Adrenal gland (tissue), 19 donors: ENCODE measurements at places on chromosomes 11 and 22. TPM values are rescaled to one million over a fixed set of nuclear protein-coding genes. Genes with fewer than 3 reads are reported as not detected.

DNA sequence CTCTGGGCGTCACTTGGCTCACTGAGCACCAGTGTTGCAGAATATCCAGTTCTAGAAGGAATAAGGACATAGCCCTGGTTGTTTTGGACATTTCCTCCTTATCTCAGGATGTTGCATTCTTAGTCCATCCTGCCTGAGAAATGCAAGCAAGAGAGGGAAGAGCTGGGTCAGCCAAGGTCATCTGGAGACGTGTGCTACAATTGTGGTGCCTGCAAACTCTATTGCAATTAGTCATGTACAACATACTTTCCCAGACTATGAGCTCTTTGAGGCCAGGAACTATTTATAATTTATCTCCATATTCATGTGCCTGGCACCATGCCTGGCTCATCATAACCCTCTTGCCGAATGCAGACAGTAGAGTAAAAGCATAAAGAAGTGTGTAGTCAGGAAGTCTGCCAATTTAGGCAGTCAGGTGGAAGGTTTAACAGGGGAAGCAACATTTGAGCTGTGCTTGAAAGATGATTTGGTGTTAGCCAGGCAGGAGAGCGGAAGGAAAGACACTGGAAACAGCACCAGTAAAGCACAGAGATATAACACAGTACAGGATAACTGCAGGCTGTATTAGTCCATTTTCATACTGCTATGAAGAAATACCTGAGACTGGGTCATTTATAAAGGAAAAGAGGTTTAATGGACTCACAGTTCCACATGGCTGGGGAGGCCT is 129.4 kb upstream of the PAX6 start:
- DNase-seq, result peak; percentile 29
- H3K27me3 ChIP-seq, result no peaks in the 10 kb centered on the region
- no peaks in the 10 kb centered on the region for H3K36me3 ChIP-seq
- no peak overlapping the region for H3K27ac ChIP-seq
- no peaks in the 10 kb centered on the region for H3K4me1 ChIP-seq

GRCh38 chr11:3042496-3043314 is 14.5 kb downstream of the CARS1 start:
- H3K27ac ChIP-seq, result peak overlapping the region; percentile 30
- H3K27me3 ChIP-seq, result no peaks in the 10 kb centered on the region
- no peak overlapping the region for H3K4me3 ChIP-seq
- H3K36me3 ChIP-seq, result peaks cover 42% of the 10 kb centered on the region
- no peak for DNase-seq
- peaks cover 18% of the 10 kb centered on the region for H3K4me1 ChIP-seq

DNA sequence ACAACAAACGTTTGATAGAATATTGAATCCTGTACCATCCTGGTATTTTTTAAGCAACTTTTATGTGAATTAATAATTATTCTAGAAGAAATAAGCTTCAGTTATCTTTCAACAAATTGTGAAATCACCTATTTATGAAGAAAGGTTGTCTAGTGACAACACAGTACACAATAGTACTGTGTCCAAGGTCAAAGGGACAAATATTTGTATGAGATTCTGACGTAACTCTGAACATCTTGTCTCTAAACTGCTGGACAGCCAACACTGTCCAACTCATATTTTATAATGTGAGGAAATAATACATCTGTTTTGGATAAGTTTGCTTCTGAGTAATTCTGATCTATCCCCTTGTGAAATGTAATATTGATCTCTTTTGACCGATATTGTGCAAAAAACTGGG is 18.9 kb downstream of the CASP5 start:
- no peak for DNase-seq
- no peak overlapping the region for H3K27ac ChIP-seq
- H3K36me3 ChIP-seq, result no peaks in the 10 kb centered on the region
- H3K4me1 ChIP-seq, result no peaks in the 10 kb centered on the region

DNA sequence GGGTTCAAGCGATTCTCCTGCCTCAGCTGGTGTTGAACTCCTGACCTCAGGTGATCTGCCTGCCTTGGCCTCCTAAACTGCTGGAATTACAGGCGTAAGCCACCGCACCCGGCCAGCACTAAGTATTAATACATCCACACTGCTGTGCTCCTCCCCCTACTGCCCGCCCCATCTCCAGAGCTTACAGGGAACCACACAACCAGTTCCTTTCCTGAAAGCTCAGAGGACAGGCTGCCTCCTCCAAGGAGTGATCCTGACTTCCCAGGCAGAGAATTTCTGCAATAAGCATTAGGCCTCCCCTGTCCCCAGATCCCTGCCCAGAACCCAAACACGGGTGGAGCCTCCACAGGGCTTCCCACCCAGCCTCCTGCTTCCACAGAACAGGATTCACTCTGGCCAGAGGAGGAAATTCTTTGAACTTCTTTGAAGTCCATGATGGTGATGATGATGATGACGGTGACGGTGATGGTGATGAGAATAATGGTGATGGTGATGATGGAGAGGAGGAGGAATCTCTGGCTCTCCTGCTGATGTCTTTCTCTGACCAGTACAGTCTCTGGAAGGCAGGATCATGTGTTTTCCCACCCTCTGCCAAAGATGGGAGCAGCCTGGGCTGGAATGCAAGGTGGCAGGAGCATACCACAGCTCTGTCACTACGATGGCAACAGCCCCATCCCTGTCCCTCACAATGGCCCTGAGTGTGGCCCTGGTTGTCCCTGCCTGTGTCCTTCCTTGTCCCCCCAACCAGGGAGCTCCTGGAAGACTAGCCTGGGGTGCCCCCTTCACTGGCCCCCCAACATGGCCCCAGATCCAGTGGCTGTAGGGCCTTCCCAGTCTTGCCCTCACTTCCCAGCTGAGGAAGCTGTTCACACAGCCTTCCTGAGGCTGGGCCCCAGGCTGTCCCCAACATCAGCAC is 33.5 kb upstream of the CSNK1E start:
- H3K4me1 ChIP-seq, result peaks cover 5% of the 10 kb centered on the region
- H3K4me3 ChIP-seq, result no peak overlapping the region
- H3K27me3 ChIP-seq, result no peaks in the 10 kb centered on the region

DNA sequence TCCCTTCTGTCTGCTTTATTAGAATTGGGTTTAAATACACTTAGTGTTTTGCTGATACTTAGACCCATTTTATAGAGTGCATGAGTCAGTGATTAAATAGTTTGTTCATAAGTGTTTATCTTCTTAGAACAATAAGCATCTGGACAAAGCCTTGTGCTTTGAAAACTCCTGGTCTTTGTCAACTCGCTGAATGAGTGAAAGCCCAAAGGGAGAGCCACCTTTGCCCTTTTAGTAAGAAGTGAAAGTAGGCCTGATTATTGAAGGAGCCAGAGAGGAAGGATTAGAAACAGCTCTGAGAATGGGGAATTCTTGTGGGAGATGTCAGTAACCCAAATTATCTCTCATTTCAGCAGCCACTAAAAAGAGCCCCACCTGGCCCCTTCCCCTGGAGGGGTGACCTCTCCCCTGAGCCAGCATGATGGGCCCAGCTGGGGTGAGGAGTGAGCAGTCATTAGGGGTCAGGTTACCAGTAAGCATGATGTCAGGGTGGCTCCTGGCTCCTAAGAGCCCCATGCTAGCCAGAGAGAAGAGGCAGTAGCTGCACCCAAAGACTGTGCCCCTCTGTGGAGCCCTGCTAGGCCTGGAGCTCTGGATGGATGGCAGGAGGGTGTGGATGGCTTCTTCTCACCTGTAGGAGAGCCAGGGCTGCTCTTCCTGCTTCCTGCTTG is 125.1 kb upstream of the E2F8 start:
- no peaks in the 10 kb centered on the region for H3K4me1 ChIP-seq
- no peak overlapping the region for H3K4me3 ChIP-seq
- H3K27me3 ChIP-seq, result no peaks in the 10 kb centered on the region
- H3K36me3 ChIP-seq, result no peaks in the 10 kb centered on the region
- no peak for DNase-seq
- H3K27ac ChIP-seq, result no peak overlapping the region

DNA sequence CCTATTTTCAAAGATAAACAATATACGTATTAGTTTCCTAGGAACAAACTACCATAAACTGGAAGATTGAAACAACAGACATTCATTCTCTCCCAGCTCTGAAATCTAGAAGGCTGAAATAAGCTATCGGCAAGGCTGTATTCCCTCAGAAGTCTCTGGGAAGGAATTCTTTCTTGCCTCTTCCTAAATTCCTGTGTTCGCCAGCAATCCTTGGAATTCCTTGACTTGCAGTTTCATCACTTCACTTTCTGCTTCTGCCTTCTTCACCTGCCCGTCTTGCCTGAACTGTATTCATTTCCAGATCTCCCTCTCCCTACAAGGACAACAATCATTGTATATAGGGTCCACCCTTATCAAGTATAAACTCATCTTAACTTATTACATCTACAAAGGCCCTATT is 17.7 kb upstream of the PRDM10 start:
- no peaks in the 10 kb centered on the region for H3K27me3 ChIP-seq
- H3K4me3 ChIP-seq, result no peak overlapping the region
- no peak for DNase-seq
- H3K27ac ChIP-seq, result no peak overlapping the region
- H3K36me3 ChIP-seq, result no peaks in the 10 kb centered on the region
- no peaks in the 10 kb centered on the region for H3K4me1 ChIP-seq

GRCh38 chr22:48238966-48239365 is 1476.5 kb downstream of the TBC1D22A start:
- no peak overlapping the region for H3K4me3 ChIP-seq
- DNase-seq, result no peak
- H3K27me3 ChIP-seq, result no peaks in the 10 kb centered on the region
- H3K27ac ChIP-seq, result no peak overlapping the region

DNA sequence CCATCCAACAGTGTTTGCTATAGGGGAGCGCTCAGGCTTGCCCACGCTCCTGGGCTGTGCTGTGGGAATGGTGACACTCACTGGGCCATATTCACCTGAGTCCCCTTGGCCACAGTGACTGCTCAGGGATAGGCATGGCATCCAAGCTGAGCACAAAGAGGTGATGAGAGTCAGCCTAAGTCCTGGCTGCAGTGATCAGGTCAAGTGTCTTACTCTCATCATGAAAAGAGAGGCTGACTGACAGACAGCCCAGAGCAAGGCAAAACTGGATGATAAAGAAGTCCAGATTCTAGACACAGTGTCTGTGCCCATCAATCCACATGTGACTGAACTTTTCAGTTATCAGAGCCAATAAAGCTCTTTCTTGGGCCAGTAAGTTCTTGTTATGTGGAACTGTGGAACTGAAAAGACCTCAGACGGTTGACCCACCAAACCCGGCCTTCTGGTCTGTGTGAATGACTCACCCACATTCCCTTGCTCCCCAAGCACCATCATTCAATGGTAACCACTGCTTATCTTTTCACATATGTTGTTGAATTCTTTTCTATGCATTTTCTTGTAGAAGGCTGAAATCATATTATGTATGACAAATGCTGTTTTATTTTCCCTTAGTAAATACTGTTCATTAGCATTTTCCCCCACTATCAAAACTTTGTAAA is 43.2 kb upstream of the YPEL1 start:
- no peak for DNase-seq
- peaks cover 9% of the 10 kb centered on the region for H3K4me1 ChIP-seq
- H3K27me3 ChIP-seq, result no peaks in the 10 kb centered on the region
- no peak overlapping the region for H3K27ac ChIP-seq
- no peak overlapping the region for H3K4me3 ChIP-seq

RNF215 gene
- 10.0 TPM for total RNA-seq

DNA sequence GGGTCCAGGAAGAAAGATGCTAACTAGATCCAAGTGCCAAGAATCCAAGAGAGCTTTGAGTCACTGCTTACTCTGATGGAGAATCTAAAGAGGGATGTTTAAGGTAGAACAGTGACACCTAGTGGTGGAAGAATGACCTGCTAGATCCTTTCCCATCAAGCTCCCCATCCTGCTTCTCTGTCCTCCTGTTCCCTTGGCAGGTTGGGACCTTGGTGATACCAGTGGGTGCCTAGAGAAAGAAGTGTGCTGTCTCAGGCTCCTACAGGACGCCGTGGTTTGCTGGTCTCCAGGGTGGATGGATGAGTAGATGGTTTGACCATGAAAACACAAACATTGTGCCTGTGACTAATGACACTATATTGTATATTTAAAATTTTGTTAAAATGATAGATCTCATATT is 383.7 kb downstream of the TMEM135 start:
- no peak overlapping the region for H3K4me3 ChIP-seq
- H3K27me3 ChIP-seq, result no peaks in the 10 kb centered on the region
- DNase-seq, result peak; percentile 52
- no peak overlapping the region for H3K27ac ChIP-seq

DNA sequence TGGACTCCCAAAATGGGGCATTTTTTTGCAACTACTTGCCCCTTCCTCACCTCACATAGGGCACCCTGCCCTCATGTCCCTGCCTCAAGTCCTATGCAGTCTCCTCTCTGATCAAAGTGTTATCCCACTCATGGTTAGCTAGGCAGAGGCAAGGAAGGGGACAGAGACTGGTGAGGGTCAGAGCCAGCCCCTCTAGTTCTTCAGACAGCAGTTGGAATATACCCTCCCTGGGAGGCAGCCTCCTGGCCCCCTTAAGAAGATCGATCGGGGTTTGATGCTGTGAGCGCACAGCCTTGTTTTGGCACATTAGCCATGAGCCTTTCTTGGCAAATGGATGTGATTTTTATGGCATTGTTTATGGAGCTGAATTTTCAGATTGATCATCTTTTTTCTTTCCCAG is 436.9 kb downstream of the BUD13 start:
- H3K4me1 ChIP-seq, result no peaks in the 10 kb centered on the region
- no peak overlapping the region for H3K27ac ChIP-seq
- H3K4me3 ChIP-seq, result no peak overlapping the region
- no peaks in the 10 kb centered on the region for H3K36me3 ChIP-seq
- DNase-seq, result no peak

KDM4E gene
- total RNA-seq, result not detected

LRRC74B gene
- 0.11 TPM for total RNA-seq

MYOD1 gene
- total RNA-seq, result not detected

ADAMTS15 gene
- 2.3 TPM for total RNA-seq

IGLL1 gene
- not detected for total RNA-seq

DNA sequence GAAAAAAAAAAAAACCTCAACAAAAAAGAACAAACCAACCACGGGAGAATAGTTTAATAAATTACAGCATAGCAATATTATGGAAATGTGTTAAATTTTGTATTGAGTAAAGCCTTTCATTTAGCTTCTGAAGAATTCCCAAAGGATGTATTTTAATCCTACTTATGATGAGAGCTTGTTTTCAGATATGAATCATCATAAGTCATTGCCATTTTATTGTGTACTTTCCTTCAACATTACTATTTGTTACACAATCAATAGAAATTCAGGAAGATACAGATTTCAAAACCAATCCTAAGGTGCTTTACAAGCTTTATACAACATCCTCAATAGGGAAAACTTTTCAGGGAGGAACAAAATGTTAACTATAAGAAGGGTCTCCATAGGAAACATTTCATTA is 200.6 kb upstream of the CTSC start:
- no peak overlapping the region for H3K4me3 ChIP-seq
- no peaks in the 10 kb centered on the region for H3K36me3 ChIP-seq
- no peaks in the 10 kb centered on the region for H3K4me1 ChIP-seq
- DNase-seq, result no peak
- H3K27ac ChIP-seq, result no peak overlapping the region

MUC2 gene
- 0.29 TPM for total RNA-seq

- no peaks in the 10 kb centered on the region for H3K27me3 ChIP-seq
- no peaks in the 10 kb centered on the region for H3K4me1 ChIP-seq
- no peaks in the 10 kb centered on the region for H3K36me3 ChIP-seq
- H3K27ac ChIP-seq, result no peak overlapping the region
- no peak for DNase-seq
Observed at GRCh38 chr11:96218901-96219300, 124.1 kb downstream of the MAML2 start.

F2 gene
- total RNA-seq, result 0.61 TPM
